ENCODE measurements at places on chromosomes 1 and 21.

GRCh38 chr21:45421071-45421845, 16.3 kb downstream of the COL18A1 start:
- DNase-seq: no peak

DNA sequence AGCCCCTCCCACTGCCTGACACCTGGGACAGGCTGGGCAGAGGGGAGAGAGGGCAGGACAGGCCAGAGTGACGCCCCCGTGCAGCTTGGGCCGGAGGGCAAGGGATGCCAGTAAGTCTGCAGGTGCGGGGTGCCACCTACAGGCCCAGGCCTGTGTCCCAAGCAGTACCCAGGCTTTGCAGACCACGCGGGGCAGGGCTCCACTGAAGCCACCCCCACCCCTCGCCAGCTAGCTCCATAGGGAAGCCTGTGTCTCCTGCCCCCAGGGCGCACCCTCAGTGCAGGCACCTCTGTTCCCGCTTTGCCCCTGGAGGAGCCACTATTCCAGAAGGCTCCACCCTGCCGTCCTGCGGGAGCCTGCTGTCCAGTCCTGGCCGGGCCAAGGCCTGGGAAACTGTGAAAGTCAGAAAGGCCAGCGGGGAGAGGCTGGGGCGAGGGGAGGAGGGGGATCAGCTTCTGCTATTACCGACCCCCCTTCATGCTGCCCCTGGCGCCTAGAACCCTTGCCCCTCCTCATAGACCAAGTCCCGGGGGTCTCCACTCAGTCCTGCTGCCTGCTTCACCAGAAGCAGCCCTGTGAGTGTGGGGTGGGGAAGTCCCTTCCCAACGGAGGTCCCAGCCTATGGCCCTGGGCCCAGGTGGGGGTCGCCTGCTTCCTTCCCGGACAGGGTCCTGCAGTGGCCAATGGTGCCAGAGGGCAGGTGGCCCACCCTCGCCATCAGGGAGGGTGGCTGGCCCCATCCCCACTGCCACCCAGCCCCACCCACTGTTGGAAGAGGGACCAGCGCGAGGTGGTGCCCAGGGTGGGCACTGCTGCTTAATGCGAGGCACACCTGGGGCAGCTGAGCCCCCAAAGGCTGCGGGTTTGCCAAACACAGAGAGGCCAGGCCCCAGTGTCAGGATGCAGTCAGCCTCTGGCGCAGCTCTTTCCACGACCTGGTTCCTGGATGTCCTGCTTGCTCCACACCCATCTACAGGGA, 54.4 kb downstream of the KCNAB2 start:
- no peak for DNase-seq

DNA sequence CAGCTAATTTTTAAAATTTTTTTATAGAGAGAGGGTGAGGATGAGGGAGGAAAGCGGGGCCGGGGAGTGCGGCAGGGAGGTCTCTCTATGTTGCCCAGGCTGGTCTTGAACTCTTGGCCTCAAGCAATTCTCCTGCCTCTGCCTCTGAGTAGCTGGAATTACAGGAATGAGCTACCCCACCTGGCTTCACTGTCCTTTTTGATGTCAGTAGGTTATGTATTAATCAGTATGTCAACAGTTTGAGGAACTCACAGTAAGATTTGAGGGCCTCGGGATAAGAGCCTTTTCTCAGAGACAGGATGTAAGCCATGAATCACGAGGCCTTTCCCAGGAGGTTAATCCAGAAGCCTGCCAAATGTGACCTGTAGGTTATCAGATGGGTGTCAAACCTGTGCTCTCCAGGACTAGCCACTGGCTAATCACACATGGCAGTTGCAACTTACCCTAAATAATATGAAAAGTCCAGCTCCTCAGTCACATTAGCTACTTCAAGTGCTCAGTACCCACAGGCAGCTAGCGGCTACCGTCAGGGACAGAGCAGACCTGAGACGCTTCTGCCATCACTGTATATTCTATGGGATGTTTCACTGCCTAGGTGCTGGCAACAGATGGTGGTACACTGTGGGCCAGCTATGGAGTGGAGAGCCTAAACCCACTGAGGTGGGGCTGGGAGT, 33.1 kb downstream of the TRIM67 start:
- no peak for DNase-seq

GRCh38 chr1:30447080-30447479, 276.3 kb downstream of the MATN1 start:
- no peak for DNase-seq

- no peak for DNase-seq
Observed at GRCh38 chr1:2404890-2405511, 7.4 kb downstream of the PEX10 start.

DNA sequence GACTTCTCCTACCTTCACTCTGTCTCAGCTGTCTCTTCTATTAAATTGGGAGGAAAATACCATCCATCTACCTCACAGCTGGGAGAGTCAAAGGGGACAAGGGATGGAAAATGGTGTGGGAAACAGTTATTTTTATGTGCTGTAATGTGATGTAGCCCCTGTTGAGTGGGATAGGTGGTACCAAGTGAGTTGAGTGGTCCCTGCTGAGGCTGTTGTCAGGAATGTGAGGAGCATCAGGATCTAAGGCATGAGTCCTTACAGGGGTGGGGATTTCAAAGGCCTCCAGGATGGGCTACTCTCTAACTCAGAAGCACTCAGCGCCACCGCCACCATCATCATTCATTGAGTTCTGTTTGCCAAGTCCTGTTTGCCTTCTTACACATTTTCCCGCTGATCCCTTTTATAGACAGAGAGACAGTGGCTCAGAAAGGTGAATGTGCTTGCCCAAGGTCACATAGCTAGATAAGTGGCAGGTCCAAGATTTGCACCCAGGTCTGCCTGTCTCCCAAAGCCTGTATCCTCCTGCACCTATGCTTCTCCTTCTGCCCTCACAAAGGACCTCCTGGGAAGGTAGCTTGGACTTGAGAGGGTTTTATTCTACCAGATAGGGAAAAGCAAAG, 4.6 kb upstream of the ID3 start:
- no peak for DNase-seq

DNA sequence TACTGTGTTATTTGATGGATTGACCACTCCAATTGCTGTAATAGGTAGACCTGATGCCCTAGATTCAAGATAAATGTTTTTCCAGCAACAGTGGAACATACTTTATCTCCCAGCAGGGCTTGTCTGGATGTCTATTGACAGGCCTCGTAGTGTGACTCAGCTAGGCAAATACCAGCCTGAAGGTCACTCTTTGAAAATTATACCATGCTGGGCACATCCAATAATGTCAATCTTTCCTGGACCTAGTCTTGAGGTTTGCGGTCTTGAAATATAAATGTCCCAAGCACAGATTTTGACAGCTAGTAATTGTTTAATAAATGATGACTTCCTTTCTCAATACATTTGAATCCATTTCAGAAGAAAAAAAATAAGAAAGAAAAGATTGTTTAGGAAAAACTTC, 1138.0 kb upstream of the TMPRSS15 start:
- DNase-seq: peak; percentile 15

DNA sequence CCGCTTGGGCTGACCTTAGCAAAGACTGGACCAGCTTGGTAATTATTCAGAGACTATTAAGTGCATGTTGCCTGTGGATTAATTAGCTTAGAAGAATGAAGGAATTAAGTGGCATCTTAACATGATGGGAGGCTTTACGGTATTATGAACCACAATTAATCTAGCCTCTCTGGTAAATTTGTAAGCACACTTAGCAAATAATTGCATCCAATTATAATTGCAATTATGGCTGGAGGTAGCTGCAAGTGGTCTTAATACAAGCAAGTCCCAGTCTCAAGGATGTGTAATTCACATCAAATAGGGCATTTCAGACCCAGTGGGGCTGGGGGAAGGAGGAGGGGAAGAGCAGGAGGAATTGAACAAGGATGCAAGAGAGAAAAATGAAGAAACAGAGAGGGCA, 151.6 kb downstream of the CNIH3 start:
- no peak for DNase-seq

DNA sequence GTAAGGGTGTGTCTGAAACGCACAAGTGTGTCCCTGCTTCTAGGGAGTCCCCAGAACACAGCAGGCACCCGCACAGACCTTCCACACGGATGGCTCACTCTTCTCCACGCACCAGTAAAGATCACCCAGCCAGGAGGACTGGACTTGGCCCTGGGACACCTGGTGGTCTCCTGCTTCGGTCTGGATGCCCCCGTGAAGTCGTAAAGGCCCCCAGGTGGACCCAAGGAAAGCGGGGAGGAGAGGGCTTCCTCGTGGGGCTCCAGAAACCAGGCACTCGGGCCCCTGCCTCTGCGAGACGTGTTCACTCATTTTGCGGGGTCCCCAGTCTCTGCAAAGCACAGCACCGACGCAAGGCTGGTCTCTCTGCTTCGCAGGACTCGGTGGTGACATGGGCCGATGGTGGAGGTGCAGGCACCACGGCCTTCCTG, 20.2 kb upstream of the COL6A2 start:
- DNase-seq: no peak

DNA sequence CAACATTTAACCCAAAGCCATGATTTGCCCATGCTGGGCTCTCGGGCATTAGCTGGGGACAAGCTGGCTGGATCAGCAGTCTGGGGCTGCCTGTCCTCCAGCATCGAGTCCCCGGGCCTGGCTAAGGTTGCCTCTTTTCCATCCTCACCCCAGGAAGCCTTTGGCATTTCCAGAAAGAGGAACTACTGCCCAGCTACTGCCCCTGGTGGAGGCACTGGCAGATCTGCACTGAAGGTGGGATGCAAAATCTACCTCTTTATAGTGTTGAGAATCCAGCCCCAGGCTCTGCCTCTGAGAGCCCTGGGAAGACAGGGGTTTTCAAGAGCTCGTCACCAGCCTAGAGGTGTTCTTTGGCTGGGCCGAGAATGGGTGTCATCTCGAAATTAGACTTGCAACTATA, 635.9 kb downstream of the MATN1 start:
- no peak for DNase-seq

GRCh38 chr1:247212012-247212411, 40.2 kb upstream of the ZNF124 start:
- DNase-seq: peak; percentile 86

DNA sequence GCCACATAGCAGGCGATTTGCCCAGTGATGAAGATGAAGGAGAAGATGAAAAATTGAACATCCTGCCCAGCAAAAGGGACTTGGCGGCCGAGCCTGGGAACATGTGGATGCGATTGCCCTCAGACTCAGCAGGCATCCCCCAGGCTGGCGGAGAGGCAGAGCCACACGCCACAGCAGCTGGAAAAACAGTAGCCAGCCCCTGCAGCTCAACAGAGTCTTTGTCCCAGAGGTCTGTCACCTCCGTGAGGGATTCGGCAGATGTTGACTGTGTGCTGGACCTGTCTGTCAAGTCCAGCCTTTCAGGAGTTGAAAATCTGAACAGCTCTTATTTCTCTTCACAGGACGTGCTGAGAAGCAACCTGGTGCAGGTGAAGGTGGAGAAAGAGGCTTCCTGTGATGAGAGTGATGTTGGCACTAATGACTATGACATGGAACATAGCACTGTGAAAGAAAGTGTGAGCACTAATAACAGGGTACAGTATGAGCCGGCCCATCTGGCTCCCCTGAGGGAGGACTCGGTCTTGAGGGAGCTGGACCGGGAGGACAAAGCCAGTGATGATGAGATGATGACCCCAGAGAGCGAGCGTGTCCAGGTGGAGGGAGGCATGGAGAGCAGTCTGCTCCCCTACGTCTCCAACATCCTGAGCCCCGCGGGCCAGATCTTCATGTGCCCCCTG, 3.3 kb downstream of the ZBTB18 start:
- no peak for DNase-seq

DNA sequence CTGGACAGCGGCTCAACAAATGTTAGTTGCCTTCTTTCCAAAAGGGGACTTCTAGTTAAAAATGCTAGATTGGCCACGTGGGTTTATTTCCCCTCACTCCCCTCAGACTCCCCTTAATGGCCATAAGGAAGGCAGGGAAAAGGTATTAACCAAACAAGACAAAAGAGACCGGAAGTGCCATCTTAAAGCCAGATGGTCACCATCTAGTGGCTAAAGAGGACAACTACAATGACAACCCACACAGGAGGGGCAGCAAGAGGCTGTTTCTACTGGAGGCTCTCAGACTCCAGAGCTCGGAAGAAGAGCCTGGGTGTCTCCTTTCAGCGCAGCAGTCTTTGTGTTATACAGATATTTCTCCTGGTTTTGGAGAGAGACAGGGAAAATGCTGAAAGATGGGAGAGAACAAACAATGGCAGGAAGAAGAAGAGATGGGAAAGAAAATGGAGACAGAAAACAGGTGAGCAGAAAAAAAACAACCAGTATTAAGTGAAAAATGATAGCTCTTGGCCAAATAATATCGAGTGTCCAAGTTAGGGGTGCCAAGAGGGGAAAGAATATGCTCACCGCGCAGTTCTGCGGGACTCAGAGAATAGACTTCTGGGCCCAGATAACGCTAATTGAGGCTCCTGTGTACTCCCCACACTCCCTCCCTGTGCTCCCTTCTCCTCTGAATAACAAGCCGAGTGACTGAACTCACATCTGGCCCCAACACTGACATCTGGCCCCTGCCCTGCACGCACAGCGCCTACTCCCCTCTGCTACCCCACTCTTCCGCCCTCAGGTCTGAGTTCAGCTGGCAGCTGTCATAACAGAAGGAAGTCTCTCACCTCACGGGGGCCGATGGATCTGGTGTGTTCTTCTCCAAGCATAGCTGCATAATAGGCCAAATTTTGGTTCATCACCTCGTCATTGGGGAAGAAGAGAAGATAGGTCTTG, 9.6 kb downstream of the P3H1 start:
- peak; percentile 78 for DNase-seq

DNA sequence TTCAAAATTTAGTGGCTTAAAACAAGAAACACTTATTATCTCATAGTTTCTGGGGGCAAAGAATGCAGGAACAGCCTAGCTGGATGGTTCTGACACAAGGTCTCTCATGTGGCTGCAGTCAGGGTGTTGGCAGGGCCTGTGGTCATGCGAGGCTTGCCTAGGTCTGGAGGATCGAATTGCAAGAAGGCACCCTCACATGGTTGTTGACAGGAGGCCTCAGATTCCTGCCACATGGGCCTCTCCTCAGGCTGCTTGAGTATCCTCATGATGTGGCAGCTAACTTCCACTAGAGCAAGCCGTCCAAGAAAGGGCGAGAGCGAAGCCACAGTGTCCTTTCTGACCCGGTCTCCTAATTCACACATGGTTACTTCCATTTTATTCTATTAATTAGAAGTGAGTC, 6.2 kb upstream of the NRIP1 start:
- DNase-seq: no peak

DNA sequence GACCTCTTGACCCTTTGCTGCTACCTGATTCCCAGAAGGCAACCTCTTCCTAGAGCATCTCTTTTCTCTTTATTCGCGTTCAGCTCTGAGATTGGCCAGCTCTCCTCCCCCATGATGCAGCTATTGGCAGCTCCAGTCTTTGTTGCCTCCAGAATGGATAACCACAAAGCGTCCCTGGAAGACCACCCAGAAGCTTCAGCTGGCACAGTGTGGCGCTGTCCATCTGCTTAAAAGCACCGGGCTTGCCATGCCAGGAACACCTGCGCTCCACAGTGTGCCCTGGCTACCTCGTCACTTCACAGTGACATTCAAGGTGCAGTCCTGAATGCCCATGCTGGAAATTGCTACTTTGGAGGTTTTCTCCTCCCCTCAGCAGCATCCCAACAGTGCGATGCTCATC, 353.9 kb downstream of the LMO4 start:
- DNase-seq: no peak

- no peak for DNase-seq
Observed at GRCh38 chr1:157252473-157252872, 114.3 kb upstream of the ETV3 start.

GRCh38 chr21:40564318-40564717, 282.6 kb downstream of the DSCAM start:
- DNase-seq: no peak

- no peak for DNase-seq
Observed at GRCh38 chr1:1286313-1287261, 6.4 kb downstream of the SCNN1D start.

GRCh38 chr1:207470927-207471326, 16.8 kb downstream of the CR2 start:
- DNase-seq: no peak

Data from erythroblast (primary cell).